ENCODE measurements at places on chromosomes 3 and 15.

DNA sequence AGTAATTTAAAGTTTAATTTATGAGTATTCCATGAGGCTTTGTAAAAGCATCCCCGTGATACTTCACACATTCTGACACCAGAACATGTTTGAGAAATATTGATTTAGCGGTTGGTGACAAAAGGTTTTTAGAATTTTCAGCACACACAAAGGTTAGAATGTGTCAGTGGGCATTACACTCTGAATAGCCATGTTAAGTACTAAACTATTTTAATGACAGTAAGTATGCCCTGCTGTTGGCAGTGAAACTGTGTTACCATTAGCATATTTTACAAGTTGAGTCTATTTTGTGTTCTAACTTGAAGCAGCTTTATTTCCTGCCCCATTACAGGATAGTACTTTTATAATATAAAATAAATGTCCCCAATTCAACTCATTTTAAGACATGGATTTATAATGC is 66.5 kb downstream of the ADAMTSL3 start:
- no peak for DNase-seq

- no peak for DNase-seq
Measured at GRCh38 chr3:117603097-117603496, 893.5 kb downstream of the TUSC7 start.

DNA sequence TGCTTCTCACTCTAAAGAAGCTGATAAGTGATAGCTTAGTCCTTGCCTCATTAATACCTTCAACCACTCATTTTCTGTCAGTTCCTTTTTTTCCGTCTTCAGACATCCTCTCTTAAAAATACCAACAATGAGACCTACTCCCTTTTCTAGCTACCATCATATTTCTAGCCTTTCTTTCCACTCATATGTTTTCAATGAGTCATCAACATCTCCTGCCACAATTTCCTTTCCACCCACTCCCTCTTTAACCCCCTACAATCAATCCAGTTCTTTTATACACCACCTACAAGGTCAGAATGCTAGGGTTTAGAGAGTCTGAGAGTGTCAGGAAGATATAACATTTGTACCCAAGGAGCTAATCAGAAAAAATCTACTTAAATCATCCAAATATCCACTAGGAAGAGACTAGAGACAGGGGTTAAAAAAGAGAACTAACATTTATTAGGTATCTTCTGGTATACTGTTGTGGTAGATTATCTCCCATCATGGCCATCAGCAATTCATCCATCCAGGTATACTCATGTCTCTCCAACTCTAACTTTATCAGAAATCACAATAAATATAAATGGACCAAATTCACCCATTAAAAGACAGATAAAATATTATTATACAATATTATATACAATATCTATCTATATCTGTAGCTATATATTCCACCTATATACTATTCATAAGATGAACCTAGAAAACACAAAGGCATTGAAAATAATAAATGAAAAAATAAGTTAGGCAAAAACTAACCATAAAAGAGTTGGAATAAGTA is 42.5 kb downstream of the MYLK start:
- no peak for DNase-seq

DNA sequence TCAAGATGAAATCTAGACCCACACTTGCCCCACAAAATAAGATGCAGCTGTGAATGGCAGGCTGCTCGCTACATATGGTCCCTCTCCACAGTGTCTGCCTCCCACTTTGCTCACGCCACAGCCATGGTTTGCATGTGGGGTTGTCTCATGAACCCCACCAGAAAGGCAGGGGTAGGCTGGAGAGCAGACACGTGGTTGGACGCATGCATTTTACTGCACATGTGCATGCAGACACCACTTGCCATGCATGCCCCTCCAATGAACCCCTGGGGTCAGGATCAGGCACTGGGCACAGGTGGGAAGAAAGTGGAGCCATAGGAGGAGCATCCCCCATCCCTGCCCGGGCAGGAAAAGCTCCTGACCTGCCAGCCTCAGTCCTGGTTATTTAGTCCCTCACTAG is 20.7 kb downstream of the SCN5A start:
- no peak for DNase-seq

GRCh38 chr15:91307601-91308000 is 207.5 kb downstream of the SV2B start:
- DNase-seq = no peak

GRCh38 chr3:51706788-51707731 is at the start of gene GRM2:
TSS of gene GRM2 (plus strand) at chr3:51707068. CDS start at chr3:51708984, 1,916 bp downstream.
- no peak for DNase-seq

GRCh38 chr15:99105514-99106341 is 848 bp downstream of the SYNM start:
- no peak for DNase-seq

- no peak for DNase-seq
Measured at GRCh38 chr3:24060055-24060454, 115.0 kb downstream of the NR1D2 start.

DNA sequence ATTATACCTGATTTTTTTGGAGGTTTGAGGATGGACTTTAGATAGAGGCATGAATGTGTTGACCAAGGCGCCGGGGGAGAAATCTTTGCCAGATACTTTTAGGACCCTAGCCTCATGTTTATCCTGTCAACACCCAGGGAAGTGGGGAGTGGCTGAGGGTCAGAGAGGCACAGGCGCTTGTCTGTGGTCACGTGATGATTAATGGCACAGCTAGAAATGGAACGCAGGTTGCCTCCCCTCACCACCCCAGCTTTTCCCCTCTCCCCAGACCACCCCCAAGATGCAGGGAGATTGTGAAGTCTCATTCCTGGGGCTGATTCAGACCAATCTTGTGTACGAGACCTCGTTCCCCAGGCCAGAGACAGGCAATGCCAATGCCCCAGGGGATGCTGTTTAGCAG is 218.4 kb upstream of the LINGO1 start:
- no peak for DNase-seq

DNA sequence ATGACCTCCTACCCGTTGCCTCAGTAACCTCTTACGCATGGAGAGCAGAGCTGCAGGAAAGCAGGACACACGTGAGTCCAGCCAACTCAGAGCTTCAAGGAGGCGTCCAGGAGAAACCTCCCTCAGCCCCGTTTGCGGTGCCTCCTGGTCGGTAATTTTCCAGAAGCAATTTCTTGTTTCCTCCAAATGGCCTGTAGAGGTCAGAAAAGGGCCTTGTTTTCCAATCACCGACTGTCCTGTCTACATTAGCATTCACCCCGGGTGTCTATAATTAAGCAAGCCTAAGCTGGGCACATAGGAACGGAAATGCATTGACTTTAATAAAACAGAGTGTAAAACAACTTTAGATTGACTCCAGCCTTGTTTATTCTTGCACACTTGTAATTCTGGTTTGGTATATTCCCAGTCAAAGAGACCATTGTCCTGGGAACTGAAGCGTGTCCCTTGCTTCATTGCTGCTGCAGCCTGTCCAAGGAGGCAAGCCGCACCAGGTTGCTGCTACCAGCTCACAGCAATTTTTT is 836.2 kb downstream of the AGBL1 start:
- DNase-seq = no peak

GRCh38 chr3:190205739-190206138 is 85.0 kb upstream of the P3H2 start:
- no peak for DNase-seq

DNA sequence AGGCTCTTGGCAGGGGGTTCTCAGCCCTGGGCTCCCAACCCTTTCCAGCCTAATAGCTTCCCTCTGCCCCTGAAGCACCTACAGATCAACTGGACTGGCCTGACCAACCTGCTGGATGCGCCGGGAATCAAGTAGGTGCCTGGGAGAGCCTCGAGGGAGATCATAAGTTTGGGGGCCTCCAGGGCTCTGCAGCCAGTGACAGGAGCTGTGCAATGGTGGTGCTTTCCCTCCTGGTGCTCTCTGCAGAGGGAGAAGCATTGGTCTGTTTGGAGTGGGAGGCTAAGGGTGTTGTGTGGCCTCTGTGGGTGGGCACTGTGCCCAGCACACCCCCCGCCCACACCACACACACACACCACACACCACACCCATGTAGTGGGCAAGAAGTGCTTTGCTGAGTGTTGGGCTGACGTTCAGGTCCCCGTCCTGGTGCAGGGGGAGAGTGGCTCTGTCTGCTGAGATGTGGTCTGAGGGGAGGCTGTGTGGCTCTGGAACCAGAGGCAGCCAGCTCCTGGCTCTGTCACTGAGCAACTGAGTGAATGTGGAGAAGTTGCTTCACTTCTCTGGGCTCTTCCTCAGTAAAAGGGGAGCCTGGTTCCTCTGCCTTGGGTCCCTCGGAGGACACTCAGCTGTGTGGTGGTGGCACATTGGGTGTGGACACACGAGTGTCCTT is 26.3 kb downstream of the ESYT3 start:
- no peak for DNase-seq

DNA sequence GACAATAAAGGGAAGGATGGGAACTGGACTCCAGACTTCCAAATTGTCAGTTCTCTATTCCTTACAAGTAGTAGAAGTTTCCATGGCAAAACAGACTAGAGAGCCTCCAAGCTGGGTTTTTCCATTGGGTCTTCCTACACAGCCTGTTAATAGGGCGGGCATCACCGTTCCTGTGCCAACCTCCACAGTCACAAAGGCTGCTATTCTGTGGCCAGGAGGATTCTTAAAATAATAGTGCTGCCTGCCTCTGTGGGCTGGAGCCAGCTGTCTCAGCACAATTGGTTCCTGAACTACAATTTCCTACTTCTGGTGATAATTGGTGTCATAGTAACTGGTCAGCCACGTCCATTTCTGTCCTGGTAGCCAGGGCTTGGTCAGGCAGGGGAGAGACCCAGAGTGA is 38.6 kb downstream of the LYZL4 start:
- DNase-seq = no peak

DNA sequence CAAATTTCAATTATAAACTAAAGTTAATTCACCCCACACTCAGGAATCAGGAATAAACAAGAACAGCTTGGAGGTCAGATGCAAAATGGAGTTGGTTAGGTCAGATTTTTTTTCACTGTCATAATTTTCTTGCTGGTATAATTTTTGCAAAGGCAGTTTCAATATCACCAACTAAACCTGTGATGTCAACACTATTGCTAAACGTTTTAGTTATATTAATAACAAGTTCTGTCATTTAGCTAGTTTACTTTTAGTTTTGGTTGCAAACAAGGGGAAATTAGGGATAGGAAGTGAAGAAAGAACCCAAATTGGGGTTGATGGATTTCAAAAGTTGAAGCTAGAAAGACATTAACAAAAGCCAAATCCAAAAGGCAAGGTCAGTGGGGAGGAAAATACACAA is 4.6 kb upstream of the CPB1 start:
- DNase-seq = no peak

DNA sequence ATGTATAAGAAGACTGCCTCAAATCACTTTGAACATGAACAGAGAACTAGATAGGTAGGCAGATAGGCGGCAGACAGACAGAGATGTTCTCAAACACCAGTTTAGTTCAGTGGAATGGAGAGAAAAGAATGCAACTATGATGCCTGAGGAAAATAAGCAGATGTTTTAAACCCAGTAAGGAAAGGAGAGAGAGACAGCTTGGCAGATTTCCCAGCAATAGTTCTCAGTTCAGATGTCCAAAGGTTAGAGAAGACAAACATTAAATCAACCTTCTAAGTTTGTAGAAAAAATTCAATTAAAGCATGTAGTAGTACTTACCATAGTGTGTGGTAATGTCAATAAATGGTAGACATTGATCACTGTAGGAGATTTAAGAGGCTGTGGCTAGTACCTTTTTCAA is 209.6 kb upstream of the PFN2 start:
- DNase-seq = no peak

DNA sequence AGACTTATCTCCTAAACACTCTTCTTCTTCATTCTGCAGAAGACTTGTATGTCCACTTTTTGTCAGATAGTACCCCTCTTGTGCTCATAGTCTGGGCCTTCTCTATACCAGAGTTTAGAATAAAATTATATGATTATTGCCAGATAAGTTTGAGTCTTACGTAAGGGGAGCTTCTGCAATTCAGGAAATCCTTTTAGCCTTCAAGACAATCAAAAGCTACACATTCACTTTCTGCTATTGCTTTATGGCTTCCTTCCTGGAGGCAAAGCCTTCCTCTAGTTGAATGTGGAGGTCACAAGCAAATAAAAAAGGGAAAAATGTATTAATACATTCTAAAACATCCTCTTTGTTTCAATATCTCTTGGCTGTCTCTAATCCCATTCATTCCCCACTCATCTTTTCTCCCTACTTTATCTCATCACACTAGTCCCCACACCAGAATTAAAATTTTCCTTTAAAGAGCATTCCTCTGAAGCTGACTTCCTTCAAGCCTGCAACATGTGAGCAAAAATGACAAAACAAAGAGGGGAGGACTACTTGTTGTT is 186.8 kb downstream of the CPNE4 start:
- no peak for DNase-seq

GRCh38 chr3:4678320-4678719 is 185.2 kb downstream of the ITPR1 start:
- no peak for DNase-seq

DNA sequence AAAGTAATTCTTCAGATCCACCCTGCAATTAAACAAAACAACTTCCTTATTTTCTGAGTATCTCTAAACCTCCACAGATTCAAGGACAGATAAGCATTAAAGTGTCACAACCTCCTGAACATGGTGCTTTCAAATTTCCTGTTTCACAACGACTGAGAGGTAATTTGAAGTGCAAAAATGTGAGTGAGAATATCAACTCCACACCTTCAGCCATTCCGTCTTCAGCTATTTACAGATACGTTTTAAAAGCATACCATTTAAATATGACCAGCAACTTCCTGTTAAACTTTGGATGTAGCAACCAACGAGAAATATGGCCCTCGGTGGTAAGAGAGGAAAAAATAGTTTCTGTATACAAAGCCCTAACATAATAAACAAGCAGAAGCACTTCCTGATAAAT is 32.1 kb upstream of the PCSK6 start:
- DNase-seq = no peak

DNA sequence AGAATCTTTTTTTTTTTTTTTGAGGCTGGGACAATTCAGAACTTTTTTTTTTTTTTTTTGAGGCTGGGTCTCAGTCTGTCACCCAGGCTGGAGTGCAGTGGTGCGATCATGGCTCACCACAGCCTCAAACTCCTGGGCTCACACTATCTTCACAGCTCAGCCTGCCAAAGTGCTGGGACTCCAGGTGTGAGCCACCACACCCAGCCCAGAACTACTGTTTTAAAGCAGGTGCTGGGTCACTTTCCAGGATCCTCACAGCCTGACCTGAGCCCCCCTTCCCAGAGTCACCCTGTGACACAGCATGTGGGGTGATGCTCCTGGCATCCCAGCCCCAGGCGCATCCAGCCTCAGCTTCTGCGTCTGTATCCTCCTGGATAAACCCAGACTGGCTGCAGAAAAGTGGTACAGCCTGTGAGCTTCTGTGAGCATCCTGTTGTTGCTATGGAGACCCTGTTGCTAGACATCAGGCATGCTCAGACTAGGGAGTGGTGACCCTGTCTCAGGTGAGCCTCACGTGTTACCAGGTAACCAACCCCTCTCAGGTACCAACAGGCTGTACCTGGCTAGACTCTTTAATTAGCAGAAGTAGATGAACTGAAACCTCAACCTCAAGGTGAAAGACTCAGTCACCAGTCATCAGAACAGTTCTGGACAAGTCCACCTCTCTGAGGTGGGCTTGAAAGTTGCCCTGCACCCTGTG is 15.0 kb downstream of the KLF13 start:
- no peak for DNase-seq
